Psoas muscle (tissue), 8 donors: ENCODE measurements at places on chromosomes 2 and 18. TPM values are rescaled to one million over a fixed set of nuclear protein-coding genes. Genes with fewer than 3 reads are reported as not detected.

- no peak for DNase-seq
These were observed 13.4 kb upstream of the PAX3 start for GRCh38 chr2:222311978-222312738.

GRCh38 chr2:7071154-7071553 is 153.9 kb downstream of the RNF144A start:
- no peak for DNase-seq

DNA sequence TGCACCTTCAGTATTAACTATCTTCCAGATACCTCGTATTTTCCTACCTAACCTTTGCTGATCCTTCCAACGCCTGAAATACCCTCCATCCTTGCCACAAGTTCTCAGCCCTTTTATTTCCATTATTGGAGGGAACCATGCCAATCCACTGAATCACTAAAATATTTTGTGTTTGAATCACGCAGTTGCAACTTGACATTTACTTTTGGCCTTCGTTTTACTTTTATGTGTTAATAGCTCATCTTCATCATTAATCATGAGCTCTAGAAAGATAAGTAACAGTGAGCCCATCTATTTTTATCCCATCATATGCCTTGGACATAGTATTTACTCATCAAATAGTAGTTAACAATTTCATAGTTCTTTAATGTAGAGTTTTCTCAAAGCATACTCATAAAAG is 463.2 kb downstream of the THSD7B start:
- no peak for DNase-seq

GRCh38 chr2:14702258-14702657 is 69.7 kb downstream of the LRATD1 start:
- DNase-seq, result no peak

DNA sequence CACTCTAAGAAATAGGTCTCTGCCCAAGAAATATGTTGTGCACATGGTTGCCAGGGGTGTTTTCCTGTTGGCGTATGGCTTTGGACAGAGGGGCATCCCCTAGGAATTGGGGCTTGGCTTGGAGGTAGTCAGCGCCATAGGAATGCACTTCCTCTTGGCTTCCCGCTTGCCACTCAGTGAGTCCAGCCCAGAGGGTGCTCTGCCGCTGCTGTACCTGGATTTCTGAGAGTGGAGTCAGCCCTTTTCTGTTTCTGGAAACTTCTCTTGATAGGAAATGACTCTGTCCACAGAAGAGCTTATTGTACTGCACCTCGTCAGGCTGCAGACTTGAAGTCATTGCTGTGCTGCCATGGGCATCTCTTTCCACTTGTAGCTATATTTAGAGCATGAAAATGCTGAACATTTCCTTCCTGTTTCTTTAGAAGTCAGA is 116.7 kb upstream of the MGAT5 start:
- no peak for DNase-seq

GRCh38 chr2:106307860-106308259 is 113.8 kb upstream of the UXS1 start:
- DNase-seq, result no peak

DNA sequence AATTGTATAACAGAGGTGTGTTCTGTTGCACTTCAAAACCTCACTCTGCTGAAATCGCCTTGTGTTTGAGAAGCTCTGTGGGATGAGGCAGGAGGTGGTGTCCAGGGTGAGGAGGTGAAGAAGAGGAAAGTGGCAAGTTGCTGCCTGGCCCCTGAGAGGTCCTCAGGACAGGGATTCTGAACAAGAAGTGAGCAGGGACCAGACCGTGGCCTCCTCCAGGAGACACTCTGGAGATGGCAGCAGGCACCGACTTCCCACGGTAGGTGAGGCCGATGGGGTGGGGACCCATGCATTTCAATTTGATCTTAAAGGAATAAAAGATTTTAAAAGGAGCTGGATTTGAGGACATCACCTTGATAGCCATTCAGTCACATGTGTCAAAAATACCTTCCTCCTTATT is 37.5 kb upstream of the LAMA1 start:
- no peak for DNase-seq

GRCh38 chr2:128554151-128554769 is 235.6 kb upstream of the HS6ST1 start:
- no peak for DNase-seq

DNA sequence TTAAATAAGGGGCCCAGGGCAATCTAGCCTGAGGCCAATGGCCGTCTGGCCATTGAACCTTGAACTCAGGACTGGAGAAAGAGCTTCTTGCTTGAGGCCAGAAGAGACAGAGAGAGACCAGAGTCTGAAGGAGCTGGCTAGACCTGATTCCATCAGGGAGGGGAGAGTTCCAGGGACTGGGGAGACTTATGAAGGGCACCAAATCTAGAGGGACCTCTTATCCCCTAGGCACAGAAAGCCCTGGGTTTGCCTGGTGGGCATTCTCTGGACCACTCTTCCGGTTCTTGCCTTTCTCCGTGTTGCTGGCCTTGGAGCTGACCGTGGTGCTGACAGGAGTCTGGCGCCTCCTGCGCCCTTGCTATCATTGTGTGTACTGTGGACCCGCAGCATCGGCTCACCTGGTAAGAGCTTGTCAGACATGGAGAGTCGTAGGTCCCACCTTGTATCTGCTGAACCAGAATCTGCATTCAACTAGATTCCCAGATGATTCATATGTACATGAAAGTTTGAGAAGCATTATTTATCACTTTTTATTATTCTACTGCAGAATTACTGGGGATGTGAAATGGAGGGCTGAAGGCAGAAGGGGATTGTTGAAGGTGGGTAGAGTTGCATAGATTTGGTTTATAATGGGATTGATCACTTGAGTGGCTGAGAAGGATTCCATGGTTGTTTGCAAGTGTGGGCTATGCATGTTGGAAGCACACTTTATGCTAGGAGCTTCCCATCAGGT is 4.3 kb upstream of the TRPM8 start:
- no peak for DNase-seq

Gene STARD6
- polyA plus RNA-seq, result not detected

Gene RPS27A
- 1,032 TPM for polyA plus RNA-seq

Gene SCN2A
- under 0.01 TPM for polyA plus RNA-seq

Gene METTL4
- 2.7 TPM for polyA plus RNA-seq
